ENCODE measurements at places on chromosomes 6 and 20.
A peak's percentile ranks its signal among the peaks of the same experiment; 100 is the strongest.

DNA sequence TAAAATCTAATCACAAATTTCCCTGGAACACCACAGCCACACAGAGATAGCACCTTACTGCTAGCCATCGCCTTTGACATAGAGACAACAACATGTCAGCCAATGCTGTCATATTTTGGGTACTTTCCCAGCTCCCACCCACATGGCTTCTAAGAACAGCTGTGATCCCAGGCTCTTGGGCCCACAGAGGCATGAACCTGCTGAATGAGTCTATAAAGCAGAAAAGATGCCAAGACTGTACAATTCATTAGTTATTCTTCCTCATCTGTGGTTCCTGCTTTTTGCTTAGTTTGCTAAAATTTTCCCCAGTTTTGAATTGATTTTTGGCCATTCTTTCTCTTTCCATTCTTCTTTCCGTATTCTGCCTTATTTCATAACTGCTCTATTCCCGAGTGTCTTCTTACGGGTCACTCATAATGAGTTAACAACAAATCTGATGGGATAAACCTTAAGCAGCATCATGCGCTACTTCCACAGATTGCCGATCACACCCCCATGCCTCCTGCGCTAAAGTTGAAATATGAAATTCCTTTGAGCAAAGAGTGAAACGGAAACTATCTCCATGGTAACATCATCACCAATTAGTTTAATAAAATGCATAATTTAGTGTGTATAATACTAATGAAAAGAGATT, 327.3 kb upstream of the HSF2 start:
- no peak for DNase-seq

DNA sequence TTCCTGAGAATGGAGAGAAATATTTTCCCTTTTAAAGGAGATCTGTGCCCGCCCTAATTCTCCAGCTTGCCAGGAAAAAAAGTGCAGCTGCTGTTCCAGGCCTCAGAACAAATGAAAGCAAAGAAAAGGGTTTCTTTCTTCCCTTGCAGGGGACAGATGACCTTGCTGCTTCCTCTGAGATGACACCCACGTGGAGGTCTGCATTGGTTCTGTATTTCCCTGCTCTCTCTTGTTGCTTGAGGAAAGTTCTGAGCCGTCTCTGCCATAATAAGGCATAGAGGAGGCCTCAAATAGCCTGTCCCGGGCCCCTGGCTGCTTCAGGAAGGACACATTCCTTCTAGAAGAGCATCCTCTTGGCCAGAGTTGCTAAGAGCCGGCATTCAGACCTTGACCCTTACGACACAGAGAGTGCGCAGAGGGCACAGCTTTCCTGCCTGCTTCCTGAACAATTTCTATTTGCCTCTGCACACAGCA, 501.8 kb upstream of the SULF2 start:
- no peak for DNase-seq

DNA sequence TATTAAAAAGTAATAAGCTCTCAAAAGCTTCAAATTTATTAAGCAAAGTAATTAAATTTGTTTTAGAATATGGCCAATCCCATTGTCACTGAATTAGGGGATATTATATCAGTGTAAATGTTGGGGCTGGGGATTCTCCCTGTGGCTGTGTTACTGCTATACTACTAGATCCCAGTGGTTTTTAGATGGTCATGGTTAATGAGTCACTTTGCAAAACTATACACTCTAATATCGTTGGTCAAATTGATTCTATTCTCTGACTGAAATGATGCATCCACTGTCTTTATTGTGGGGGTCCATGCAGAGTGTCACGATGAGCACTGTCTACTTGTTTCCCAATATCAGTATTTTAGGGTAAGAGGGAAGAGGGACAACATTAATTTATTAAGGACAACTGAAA, 336.9 kb upstream of the PREP start:
- DNase-seq, result no peak

DNA sequence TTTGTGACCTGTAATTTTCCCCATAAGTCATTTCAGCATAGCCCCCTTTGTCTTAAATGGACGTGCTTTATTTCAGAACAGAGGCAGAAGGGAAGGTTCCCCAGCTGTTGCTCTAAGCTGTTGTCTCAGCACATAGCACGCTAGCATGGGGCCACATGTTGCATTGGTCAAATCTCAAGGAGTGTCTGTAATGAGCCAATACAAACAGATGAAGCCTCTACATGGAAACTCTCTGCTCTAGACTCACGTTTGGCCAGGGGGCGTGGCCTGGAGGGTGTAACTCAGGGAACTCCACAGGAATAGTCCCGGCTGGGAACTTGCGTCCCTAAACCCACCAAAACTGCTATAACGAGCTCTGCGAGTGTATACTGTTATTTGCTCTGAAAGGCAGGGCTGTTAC, 35.2 kb upstream of the SLC22A2 start:
- no peak for DNase-seq

DNA sequence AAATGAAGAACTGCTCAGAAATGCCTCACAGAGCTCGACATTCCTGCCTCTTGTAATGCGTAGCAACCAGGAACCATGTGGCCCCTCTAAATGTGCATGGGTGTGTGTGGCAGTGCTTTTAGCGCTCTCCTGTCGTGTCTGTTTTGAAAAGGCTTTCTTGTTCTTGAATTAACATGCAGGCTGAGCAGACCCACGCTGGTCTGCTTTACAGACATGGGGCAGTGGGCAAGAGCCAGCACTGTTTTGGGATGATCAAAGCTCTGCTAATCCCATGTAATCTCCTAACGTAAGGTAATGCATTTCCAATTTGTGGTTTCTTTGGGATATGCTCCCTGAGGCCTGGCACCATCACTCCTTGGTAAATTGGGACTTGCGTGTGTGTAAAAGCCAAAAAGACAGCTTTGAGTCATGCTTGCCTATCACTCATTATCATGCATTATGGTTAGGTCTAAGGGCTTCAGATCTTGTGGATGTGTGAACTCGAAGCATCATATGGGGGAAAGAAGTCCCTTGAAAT, 11.8 kb downstream of the RIPOR2 start:
- DNase-seq, result no peak

GRCh38 chr6:88867841-88868731, 95.3 kb downstream of the RNGTT start:
- DNase-seq, result no peak

- DNase-seq, result peak; percentile 47
Measured at GRCh38 chr6:4804095-4804494, 27.9 kb downstream of the CDYL start.

GRCh38 chr20:59428441-59429205, 128.2 kb downstream of the EDN3 start:
- no peak for DNase-seq

GRCh38 chr20:45358282-45359068, 4.5 kb upstream of the SYS1 start:
- DNase-seq, result no peak

DNA sequence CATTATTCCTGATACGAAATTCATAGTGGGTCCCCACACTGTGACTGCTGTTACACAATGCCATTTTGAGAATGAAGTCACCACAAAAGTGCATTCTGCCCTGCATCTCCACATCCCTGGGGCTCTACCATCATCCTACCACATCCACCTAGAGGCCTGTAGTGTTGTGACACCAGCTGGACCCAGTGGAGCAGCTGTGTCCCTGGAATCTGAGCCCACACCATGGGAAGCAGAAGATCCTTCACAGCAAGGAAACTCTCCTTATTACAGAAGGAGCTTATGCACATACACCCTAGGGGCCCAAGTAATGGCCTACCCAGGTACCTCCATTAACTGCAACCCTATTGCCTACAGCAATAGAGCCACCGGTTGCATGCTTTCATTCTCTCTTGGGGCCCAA, 566.6 kb upstream of the EPHA7 start:
- no peak for DNase-seq

- DNase-seq, result no peak
Measured at GRCh38 chr6:127923135-127923534, 22.3 kb upstream of the THEMIS start.

GRCh38 chr6:124389127-124389526, 573.1 kb upstream of the RNF217 start:
- DNase-seq, result no peak

GRCh38 chr6:34982424-34982852, 93.4 kb downstream of the ANKS1A start:
- DNase-seq, result no peak

GRCh38 chr6:20328266-20328923, 73.3 kb upstream of the E2F3 start:
- DNase-seq, result no peak

- no peak for DNase-seq
Measured at GRCh38 chr20:12925863-12926793, 82.6 kb upstream of the SPTLC3 start.

DNA sequence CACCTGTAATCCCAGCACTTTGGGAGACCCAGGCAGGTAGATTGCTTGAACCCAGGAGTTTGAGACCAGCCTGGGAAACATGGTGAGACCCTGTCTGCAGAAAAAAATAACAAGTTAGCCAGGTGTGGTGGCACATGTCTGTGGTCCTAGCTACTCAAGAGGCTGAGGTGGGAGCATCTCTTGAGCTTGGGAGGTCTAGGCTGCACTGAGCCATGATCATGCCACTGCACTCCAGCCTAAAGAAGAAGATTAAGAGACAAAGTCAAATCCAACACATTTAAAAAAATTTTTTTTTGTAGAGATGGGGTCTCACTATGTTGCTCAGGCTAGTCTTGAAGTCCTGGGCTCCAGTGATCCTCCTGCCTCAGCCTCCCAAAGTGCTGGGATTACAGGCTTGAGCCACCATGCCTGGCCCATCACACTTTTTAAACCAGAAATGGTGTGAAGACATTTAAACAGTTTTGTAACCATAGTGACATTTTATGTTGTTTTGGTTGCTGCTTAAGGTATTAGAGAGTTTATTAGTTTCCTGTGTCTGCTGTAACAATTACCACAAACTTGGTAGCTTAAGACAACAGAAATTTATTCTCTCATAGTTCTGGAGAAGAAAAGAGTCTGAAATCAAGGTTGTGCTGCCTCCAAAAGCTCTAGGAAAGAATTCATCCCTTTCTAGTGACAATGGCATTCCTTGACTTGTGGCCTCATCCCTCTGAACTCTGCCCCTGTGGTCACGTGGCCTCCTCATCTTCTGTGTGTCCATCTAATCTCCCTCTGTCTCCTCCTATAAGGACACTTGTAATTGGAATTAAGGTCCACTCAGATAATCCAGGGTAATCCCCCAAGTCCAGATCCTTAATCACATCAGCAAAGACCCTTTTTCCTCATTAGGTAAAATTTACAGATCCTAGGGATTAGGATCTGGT, 104.6 kb upstream of the TNFAIP3 start:
- DNase-seq, result no peak

DNA sequence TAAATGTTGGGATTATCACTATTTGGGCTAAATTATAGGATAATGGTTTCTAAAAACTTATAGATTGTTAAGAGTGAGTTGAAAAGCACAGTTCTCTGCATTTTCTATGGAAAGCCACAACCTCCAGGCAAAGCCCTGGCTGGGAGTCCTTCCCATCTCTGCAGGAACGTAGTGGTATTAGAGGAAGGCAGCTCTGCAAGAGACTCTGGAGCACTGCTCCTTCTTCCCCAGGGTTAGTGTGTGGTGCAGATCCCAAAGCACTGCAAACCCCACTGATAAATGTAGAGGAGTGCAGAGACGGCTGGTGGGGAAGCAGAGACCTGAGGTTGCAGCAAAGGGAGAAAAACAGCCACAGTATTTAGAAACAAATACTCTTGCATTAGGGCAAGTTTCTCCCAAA, 225.3 kb downstream of the TINAG start:
- no peak for DNase-seq

- DNase-seq, result no peak
Measured at GRCh38 chr6:39898625-39899024, 35.6 kb downstream of the MOCS1 start.

DNA sequence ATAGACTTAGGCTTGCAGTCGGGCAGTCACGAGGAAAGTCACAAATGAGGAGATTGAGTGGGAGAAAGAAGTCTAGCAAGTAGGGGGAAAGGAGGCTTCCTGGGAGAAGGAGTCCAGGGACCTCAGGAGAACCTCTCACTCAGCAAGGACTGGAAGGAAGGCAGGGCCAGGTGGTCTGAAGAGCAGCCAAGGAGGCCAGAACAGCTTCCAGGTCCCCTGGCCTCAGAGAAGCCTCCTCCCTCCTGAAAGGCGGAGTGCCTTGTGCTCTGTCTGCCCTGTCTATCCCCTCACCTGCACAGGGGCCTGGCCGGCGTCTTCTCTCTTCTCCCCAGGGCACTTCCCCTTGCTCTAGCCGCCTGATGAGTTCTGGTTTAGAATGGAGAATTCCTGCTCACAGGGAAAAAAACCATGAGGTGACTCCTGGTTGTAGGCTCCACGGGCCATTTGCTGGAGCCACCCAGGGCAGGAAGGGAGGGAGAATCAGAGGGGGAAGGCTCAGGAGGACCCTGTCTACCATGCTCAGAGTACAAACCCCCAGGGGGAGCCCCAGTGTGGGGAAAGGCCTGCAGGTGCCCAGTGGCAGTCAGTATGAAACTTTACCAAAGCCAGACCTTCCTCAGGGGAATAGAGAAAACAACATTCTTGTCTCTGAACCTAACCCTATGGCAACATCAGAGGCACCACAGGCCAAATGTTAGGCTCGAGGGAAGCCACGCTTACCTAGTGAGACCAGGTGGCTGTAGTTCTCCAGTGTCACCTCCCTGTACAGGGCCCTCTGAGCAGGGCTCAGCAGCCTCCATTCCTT, 11.2 kb downstream of the ZNF337 start:
- DNase-seq, result no peak

GRCh38 chr6:119076173-119076572, 2.3 kb downstream of the FAM184A start:
- DNase-seq, result no peak

- no peak for DNase-seq
Measured at GRCh38 chr20:33693741-33694638, 7.8 kb upstream of the E2F1 start.

DNA sequence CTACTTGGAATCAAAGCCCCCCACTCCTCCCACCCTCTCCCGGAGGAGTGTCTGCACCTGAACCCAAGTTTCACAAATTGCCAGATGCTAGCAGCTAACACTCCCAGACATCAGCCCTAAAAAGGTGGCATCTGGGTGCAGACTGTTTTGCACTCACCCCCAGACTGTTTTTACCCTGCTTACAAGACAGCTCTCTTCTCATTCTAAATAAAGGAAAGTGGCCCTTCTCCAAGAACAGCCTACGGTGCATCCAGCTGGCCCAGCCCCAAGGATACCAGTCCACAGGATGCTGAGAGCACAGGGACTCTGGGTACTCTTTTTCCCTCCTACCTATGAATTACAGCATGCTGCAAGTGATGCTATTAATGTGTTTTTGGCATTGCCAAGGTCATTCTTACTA, 842.0 kb upstream of the FLRT3 start:
- DNase-seq, result no peak

GRCh38 chr20:35489717-35490116, 34.3 kb downstream of the CEP250 start:
- no peak for DNase-seq

GRCh38 chr20:2293486-2293885, 2.3 kb upstream of the TGM3 start:
- no peak for DNase-seq

DNA sequence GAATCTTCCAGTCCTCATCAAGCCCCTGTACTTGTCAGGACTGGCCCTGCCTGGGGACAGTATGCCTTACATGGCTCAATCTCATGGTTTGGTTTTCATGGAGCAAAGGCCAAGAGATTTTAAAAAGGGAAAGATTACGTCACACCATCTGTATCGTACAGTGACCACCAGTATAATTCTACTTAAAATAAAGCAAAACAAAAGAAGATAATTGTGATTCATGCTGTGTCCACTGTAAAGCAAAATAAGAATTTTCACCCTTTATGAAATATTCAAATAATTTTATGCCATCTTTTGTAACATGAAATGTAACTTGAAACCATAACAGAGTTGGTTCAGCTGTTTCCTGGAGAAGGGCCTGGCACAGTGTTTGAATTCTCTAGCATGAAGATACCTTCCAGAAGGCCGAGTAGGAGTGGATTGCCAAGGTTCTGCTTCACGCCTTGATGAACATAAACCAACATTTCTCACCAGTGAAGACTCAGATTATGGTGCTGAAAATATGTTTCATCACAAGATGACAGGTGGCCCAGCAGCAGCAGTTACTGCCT, 486.5 kb downstream of the RFPL4B start:
- no peak for DNase-seq
